ENCODE measurements at places on chromosomes 5 and 9.

DNA sequence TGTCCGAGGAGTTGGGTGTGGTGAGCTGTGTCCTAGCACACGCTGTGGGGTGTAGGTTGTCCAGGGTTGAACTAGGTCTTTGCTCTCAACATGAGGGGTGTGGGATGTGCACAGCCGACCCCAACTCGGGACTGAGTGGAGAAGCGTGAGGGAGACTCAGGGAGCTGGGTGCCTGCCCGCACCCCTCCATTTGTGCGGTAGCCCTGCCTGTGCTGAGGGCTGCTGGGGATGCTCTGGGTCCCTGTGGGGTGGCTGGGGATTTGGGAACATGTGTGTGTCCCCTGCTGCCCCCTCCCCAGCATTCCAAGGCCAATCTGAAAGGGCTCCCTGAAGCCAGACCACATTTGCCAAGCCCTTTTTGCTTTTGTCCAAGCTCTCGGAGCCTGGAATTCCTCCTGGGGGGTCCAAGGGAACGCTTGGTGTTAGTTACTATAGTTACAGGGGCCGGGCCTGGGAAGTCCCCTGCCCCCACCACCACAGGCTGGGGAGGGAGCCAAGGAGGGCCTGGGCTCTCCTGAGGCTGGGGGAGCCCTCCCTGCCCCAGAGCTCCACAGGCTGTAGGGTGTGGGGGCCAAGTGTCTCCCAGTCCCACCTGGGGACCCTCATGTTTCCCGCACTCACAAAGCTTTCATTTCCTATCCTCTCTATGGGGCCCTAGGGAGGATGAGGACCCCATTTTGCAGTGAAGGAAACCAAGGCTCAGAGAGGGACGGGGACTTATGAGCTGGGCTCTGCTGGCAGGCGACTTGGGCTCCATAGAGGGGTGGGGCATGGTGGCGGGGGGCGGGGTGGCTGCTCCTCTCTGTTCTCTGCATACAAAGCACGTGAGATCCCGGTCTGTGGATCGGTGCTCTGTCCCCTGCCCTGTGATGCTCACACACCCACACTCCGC lies 1.1 kb downstream of the CRB2 start:
- DNase-seq = no peak

DNA sequence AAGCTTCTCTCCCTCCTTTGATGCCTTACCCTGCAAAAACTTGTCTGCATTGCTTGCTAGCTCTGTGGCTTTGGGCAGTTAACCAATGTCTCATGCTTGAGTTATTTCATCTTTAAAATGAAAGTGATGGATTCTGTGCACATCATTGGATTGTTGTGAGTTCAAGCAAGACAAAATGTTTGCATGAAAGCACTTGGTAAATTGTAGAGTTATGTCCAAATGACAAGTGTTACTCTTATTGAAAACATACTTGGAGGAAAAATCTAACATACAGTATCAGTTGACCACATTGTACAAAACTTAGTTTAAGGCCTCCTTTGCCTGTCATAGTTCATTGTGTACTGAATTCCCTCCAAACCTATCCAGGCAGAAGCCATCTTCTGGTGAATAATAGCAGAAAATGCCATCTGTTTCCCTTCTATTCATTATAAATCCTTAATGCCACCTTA lies 30.0 kb downstream of the TGFBR1 start:
- no peak for DNase-seq

GRCh38 chr9:35406183-35406959 lies 83.5 kb upstream of the RUSC2 start:
- DNase-seq = peak; percentile 65

DNA sequence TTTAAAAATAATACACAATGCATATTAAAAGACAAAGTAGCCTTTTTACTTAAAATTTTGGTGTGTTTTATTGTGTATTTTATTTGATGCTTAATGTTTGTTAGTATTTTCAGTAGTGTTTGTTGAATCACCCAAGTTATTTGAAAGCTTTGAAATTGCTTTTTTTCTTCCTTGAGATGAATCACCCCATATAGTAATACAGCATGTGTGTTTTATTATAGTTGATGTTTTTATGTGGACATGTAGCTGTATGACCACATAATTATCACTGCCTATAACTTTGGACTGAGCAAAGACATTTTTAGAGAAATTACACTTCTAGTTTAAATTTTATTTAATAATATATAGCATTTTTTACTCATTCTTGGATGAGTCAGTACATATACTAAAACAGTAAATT lies 18.0 kb downstream of the FAM174A start:
- DNase-seq = no peak

DNA sequence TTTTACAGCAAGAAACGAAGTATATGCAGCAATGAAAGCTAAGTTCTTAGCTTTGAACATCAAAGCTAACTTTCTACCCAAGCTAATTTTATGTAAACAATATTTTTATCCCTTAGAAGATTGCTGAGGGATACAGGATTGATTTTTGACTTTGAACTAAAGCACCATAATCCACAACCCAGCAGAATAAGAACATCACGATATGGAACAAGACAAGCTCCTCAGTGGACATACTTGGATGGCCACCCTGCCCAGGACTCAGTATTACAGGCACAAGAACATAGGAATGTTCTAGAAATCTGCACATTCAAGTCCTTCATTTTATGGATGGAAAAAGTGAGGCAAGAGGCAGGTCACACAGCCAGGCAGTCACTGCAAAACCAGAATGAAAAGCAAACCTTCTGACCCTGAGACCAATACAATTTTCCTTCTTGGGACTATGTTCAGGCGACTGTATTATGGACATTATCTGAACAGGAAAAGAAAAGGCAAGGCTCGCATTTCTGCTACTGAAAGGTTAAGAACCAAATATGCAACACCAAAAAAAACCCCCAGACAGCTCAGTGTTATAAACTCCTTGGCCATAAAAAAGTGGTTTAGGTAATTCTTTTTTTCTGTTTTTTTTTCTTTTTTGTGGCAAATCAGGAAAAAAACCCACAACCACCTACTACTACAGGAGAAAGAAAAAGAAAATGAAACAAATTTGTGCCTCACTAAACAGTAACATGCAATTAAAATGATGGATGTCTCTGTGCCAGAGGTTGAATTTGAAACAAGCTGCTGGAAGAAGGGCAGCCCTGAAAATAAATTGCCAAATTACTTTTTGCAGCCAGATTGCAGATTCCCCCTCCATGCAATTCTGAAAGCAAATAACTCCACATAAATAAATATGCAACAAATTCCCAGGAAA lies 25.4 kb downstream of the EPB41L4B start:
- no peak for DNase-seq

DNA sequence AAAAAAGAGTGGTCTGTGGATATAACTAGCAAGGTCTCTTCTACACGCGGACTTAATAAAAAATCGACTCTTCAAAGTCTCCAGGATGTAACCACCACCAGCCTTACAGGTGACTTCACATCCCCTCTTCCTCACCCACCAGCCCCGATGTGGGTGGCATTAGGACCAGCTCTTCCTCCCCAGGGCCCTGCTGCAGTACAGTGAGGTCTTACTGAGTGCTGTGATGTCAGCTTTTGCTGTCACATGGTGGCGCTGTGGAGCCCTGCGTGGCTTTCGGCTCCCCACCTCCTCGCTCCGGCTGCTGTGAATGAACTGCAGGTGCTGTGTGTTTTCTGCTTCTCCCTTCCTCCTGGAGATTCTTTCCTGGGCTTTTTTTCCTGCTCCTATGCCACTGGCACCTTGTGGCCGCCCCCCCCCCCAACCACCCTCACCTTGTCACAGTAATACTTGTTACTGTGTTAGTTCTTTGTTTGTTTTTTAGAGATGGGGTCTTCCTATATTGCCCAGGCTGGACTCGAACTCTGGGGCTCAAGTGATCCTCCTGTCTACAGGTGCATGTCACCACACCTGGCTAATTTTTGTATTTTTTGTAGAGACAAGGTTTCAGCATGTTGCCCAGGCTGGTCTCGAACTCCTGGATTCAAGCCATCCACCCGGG lies 15.8 kb upstream of the RAPGEF1 start:
- peak; percentile 92 for DNase-seq

DNA sequence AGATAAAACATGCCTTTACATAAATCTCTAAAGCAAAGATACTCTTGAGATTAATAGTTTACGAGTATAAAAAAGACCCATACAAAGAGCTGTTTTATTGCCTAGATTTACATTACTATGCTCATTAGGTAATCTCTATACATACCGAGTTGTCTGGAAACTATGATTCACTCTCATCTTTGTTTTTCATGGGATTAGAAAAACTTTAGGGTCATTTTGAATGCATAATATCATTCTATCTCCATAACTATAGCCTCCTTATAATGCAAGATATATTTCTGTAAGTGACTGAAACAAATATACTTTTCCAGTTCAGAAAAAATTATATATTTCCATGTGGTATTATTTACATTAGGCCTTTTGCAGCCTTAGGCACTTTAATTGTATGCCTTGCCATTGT lies 1088.7 kb upstream of the ARRDC3 start:
- DNase-seq = no peak

DNA sequence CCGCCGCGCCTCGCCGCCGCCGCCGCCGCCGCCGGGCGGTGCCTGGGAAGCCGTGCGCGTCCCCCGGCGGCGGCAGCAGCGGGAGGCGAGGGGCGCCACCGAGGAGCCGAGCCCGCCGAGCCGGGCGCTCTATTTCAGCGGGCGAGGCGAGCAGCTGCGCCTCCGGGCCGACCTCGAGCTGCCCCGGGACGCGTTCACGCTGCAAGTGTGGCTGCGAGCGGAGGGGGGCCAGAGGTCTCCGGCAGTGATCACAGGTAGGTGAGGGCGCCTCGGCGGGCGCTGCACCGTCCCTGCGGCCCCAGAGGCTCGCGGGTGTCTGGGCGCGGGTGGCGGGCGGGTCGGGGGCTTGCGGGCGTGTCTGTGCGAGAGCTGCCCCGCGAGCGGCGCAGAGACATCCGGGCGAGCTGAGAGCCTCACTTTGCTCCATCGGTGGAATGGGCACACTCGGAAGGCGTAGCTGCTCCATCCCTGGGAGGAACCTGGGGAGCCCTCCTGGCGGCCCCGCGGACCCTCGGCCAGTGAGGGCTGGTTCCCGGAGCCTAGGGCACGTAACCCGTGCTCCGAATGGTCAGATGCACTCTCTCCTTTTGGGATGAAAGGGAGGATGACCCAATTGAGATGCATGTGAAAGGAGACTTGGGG lies 864 bp downstream of the PAPPA start:
- DNase-seq = no peak

DNA sequence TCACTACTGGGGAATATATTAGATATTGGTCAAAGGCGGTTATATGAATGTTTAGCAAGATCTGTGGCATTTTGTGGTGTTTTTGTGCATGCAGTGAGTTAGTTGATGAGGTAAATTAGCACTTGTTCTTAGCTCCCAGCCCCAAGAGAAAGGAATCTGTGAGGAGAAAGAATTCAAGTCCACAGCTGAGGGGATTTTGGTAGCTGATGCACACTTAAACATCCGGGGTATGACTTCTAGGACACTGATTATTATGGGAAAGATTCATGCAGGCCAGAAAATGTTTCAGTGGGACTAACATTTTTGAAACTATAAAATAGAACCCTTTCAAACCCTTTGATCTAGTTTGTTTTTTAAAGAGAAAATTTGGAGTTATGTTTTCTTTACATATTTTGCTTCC lies 118.2 kb upstream of the RPS23 start:
- DNase-seq = no peak

- no peak for DNase-seq
Measured at GRCh38 chr5:150065886-150066285, 20.5 kb downstream of the CSF1R start.

DNA sequence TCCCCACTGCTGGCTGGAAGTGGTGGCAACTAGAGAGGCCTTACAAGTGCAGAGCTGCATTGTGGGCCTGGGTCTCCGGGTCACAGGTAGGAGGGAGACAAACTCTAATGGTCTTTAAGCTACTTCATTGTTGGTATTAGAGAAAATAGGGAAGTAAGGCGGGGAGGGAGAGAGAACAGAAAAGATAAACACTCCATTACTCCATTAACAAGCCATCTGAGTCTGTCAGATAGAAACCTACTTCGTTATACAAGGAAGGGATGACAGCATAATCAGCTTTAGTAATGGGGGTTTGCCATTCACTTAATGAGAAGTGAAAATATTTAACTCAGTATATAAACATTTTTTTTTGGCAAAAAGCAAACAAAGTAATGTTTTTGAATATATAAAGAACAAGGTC lies 107.4 kb downstream of the TLE1 start:
- no peak for DNase-seq

- peak; percentile 30 for DNase-seq
Measured at GRCh38 chr5:32278406-32278805, 34.3 kb downstream of the MTMR12 start.

- no peak for DNase-seq
Measured at GRCh38 chr5:68154119-68154857, 61.3 kb upstream of the PIK3R1 start.

DNA sequence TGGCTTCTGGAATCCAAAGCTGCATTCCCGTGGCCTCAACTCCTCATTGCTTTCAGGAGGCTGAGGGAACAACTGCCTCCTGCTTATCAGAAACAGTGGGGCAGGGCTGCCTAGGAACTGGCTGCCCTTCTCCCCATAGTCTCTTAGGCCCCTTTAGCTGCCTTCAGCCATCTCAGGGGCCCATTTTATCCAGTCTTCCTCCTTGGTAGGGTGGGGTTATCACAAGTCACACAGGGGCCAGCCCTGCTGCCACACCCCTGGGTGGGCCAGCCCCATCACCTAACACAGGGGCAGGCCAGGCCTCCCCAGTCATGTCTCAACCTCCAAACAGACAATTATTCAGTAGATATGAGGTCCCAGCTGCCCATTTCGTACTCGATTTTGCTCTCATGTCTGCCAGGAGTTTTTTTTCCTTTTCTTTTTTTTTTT lies 3.9 kb downstream of the ALAD start:
- DNase-seq = no peak

DNA sequence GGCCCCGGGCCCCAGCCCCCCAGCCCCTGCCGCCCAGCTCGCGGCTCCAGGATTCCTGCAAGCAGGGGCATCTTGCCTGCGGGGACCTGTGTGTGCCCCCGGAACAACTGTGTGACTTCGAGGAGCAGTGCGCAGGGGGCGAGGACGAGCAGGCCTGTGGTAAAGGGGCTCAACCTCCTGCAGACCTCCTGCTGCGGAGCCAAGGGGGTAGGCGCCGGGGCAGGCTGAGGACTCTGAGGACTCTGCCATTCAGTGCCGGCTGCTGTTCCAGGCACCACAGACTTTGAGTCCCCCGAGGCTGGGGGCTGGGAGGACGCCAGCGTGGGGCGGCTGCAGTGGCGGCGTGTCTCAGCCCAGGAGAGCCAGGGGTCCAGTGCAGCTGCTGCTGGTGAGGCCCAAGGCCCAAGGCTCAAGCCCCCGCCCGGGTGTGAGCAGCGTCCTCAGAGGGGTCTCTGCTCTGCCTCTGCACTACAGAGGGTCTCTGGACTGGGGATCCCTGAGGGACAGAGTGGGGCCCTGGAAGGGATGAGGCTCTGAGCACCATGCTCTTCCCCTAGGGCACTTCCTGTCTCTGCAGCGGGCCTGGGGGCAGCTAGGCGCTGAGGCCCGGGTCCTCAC lies 3.4 kb downstream of the MAMDC4 start:
- DNase-seq = no peak

- no peak for DNase-seq
Measured at GRCh38 chr9:133906932-133907910, 84.9 kb downstream of the VAV2 start.

- no peak for DNase-seq
Measured at GRCh38 chr9:134592018-134592818, 49.4 kb upstream of the COL5A1 start.
